PC-9 (cell line): ENCODE measurements at places on chromosomes 6 and 20. TPM values are rescaled to one million over a fixed set of nuclear protein-coding genes. Genes with fewer than 3 reads are reported as not detected.

- no peak for DNase-seq
These were observed 634.4 kb downstream of the UTRN start for GRCh38 chr6:144919560-144919959.

DNA sequence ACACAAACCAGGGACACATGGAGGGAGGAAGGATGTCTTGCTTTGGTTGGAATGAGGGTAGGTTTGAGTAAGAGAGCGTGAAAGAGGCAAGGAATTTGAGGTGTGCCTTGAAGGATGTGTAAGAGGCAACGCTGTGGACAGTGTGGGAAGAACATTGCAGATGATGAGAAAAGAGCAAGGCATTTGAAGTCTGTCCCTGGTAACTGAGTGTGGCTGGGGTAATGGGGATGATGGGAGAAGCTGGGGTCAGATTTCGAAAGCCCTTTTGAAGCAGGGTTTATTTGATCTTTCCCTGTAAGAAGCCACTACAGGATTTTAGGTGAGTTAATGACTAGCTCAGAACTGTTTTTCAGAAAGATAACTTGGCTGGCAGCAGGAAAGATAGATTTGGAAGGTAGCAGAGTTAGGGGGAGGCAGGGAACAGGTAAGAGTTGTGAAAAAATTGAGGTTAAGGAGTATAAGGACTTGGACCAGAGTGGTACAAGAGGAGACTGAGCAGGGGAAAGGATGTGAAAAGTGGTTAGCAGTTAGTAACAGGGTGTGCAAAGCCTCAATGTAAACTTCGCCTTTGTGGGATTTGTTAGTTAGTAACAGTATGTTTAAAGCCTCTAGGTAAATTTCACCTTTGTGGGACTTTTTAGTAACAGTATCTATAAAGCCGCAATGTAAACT, 17.7 kb downstream of the UTRN start:
- DNase-seq = no peak

DNA sequence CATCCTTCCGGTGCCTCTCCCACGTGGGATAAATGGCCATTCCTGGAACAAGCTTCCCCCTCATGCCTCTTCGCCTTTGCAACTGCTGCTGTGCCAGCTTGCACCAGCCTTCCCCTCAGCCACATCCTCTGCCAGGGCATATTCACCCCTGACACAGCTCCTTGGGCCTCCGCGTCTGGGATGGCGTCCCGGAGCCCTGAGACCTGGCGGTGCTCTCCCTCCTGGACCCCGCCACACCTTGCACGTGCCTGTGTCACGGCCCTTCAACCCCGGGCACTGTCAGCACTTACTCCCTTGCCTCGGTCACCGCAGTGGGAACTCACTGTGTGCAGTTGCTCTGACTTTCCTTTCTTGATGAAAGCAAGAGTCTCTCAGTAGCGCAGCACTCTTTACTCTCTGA, 13.2 kb downstream of the BPHL start:
- no peak for DNase-seq

DNA sequence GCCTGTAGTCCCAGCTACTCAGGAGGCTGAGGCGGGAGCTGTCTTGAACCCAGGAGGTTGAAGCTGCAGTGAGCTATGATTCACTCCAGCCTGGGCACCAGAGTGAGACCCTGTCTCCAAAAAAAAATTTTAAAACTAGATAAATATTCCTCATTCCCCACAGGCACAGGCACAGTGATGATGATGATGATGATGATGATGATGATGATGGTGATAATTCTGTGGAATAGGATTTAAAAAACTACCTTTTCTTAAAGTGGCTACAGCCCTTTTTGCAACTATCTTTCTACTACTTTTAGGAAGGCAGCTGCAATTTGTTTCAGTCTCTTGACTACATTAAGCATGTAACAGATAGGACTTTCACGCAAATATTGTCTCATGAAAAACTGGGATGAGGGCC, 76.6 kb upstream of the SCAF8 start:
- no peak for DNase-seq

GRCh38 chr20:41300383-41300782, 17.1 kb downstream of the ZHX3 start:
- no peak for DNase-seq

GRCh38 chr20:46420878-46421277, 14.5 kb upstream of the ELMO2 start:
- no peak for DNase-seq

DNA sequence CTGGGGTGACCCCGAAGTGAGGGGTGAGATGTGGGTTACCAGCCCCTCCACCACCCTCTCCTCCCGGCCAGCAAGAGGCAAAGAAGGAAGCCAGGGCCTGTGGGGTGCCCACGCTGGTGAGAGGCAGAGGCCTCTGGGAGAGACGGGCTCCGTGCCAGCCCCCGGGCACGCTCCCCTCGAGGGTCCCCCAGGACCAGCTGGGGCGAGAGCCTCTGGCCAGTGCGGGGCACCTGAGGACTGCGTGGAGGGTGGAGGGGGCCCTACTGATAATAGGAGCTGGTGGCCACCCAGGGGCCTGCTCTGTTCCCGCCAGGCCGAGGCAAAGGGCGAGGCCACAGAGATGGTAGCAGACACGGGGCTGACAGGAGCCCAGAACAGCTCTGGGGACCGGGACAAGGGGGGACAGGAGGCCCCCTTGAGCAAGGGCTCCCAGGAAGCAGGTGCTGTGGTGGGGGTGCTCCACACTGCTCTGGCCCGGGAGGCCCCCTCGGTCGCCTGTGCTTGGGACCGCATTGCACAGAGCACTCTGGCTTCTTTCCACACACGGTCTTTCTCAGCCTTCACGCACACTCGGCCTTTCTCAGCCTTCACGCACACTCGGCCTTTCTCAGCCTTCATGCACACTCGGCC, 226.9 kb downstream of the TTLL2 start:
- no peak for DNase-seq

DNA sequence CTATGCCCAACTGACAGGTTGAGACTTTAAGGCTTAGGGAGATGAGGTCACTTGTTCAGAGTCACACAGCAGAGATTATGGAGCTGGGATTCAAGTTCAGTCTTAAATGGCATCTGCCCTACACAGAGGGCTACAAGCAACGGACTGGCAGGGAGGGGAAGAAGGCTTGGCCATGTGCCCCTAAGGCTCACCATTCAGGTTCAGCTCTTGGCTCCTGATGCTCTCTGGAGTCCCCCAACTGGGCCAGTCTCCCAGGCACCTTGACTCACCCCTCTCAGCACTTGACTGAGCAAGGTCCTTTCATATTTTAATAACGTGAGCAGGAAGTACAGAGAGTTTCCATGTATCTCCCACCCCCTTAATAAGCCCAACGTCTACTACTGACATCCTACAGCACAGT, 71.4 kb upstream of the MAFB start:
- DNase-seq = no peak

DNA sequence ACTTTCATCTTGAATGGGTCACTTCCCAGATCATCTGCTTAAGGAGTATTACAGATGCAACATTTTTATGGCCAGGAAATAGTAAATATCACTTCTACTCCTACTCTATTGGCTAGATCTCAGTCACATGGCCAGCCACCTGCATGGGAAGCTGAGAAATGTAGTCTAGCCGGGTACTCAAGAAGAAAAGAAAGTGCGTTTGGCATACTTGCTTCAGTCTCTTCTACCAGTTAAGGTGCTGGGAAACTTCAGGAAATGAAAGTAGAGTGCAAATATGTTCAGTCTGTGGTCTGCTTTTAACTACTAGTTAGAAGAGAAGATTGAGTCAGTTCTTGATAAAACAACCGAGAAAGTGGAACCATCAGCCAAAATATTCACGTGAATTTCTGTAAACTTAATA, 129.2 kb downstream of the PDSS2 start:
- DNase-seq = peak; percentile 36

DNA sequence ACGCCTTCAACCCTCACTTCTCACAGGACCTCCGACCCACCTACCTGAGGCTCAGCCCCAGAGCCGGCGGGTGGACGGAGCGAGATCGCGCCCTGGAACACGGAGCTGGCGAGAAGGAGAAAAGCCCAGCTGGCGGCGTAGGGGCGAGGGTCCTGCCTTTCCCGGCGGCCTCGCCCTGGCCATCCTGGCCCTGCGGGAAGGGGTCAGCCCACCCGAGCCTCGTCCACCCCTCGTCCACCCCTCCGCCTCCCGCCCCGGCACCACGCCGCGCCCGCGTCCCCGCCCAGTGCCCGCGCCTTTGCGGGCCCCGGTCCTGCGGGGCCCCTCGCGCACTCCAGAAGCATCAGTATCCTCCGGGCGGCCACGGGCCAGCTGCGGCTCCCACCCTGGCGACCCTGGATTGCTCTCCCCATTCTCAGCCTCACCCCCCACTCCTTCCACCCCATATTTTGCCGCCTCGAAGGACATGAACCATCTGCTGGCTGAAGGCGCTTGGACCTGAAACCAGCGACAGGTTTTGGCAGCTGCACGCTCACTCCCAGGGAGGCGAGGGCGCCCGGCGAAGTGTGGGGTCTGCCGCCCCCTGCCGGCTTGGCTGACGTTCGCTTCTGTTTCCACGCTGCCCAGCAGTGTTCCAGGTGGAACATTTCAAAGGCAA, 65.1 kb downstream of the PLG start:
- DNase-seq = peak; percentile 14

DNA sequence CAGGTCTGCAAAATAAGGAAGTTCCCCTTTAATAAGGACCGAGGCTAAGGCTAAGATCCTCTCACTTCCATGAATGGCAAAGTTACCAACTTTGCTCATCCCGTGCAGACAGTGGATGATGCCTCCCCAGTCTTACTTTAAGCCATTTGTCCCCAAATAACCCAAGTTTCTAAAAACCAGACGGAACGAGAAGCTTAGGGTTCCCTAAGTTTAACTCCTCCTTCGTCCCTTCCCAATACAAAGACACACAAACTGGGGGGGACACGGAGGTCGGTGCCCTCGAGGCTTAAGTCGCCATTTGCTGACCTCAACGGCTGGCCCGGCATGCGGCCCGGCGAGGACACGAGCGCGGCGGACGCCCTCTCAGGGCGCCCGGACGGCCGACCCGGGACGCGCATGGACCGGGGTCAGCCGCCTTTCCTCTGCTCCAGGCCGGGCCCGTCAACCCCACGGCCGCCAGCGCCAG, 527 bp downstream of the FBXO30 start:
- DNase-seq = peak; percentile 25

- DNase-seq = no peak
These were observed 29.2 kb upstream of the RBM24 start for GRCh38 chr6:17251953-17252352.

- no peak for DNase-seq
These were observed 33.1 kb downstream of the MTHFD1L start for GRCh38 chr6:150898399-150899170.

The EPB41L1 gene
- total RNA-seq = 134 and 141 TPM in 2 replicates

The GINS1 gene
- 26.6 and 27.8 TPM in 2 replicates for total RNA-seq

The SYNGAP1 gene
- total RNA-seq = 13.6 and 17.7 TPM in 2 replicates

The GTSF1L gene
- total RNA-seq = not detected in 2 replicates

The RPS6KA2 gene
- total RNA-seq = 18.5 and 20.6 TPM in 2 replicates
